ENCODE measurements at places on chromosomes 1 and 21. TPM values are rescaled to one million over a fixed set of nuclear protein-coding genes. Genes with fewer than 3 reads are reported as not detected.

DNA sequence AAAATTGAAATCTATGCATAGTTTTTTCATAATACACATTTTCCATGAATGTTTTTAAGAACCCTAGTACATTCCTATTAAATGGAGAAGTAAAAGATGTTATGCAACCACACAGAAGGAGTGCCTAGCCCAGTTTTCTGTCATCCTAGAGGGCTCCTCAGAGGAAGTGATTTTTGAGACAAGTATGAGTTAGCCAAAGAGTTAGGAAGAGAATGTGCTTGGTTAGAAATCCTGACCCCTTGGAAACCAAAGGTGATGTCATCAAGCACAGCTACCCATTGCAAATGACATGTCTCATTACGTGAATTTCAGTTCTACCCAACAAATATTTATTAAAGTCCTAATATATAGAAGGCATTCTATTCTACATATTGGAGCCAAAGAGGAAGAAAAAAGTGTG, 88.9 kb upstream of the TNFSF4 start:
- no peak for DNase-seq

DNA sequence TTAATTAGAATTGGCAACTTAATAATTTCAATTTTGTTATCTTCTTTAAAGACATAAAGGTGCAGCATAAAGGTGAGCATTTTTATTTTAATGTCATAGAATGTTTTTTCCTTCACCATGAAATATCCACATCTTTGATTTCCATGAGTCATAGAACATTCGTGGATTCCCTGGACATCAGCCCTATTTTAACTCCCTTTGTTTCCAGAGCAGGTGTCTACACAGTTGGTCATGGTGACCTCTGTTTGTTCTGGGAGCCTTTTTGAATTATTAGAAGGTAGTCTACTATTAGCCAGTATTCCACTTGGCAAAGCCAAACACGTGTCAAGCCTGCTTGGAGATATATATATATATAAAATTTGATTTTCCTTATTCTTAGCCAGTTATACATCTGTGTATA, 572.9 kb downstream of the LTN1 start:
- peak; percentile 15 for DNase-seq

- no peak for DNase-seq
Observed at GRCh38 chr1:16921391-16922185, at the start of gene CROCC. Gene CROCC (plus strand): TSS chr1:16921931. CDS start chr1:16922019, 88 bp downstream.

DNA sequence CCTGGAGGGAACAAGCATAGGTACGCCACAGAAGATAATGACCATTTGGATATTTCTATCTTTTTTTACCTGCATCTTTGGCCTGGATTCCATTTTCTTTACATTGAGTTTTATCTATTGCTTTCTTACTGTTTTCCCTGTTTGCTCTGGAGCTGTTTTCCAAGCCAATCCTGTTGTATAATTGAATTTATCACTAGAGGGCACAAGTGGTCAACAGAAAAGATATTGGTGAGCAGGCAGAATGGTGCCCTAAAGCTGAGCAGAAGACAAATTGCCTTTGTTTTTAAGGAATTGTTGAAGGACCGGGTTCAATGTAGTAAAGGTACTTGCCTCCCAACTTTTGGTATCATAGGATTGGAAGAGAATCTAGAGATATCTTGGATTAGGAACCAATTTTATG, 152.8 kb downstream of the PPP1R12B start:
- DNase-seq = peak; percentile 52

The CLDN19 gene
- total RNA-seq = not detected

DNA sequence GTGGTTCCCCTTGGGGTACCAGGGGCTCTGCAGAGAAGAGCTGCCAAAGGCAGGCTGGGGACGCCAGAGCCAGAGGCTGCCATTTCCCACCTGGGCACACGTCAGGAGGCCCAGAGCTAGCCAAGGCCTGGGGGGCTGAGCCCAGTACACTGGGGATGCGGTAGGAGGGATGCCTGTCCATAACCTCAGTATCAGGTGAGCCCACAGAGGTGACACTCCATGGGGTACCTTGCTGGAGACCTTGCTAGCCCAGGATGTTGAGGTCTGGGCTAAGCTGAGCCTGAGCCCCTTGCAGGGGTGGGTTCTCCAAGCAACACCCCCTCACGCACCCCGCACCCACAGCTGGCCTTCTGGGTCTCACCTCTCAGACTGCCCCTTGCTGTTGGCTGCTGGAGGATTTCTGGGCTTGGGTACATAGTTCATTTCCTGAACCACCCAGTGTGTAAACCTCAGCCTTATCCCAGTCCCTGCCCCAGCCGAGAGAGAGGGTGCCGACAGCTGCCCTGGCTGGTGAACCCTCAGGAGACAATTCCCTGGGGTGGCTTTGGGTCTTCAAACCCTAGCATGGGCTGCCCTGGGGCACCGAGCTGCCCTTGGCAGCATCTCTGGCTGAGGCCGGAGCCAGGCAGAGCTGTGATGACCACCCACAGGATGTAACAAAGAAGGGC, 92.5 kb upstream of the VAMP3 start:
- no peak for DNase-seq

The ARHGEF16 gene
- total RNA-seq = 60.7 TPM

Measured in PC-3 (cell line).